ENCODE measurements at places on chromosomes 6 and 20.

GRCh38 chr6:143950875-143951274, 57.2 kb downstream of the PLAGL1 start:
- DNase-seq = no peak

DNA sequence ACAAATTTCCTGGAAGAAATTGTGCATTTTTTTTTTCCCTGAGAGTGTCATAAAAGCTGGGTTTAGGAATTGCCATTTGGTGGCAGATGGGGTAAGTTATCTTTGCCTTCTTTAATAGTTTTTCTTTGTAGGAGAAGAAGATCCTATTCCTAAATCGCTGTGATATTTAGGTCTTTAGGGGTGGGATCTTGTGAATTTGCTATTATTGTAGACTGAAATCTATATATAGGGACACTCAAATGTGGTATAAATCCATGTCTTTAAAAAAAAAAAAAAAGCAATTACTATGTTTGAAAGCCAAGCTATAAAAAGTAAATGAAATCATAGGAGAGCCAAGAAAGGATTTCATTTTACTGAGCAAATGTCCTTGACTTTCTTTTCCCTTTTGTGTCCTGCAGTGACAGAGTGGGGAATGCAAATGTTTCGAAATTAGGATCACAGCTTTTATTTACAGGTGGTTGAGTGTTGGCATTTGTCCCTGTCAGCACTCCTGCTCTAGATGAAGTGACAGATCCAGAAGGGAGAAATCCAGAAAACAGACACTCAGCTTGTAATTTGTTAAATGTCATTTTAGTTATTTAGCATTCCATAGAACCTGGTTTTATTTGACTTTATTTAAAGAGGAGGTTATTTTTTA, 29.4 kb downstream of the TIAM2 start:
- no peak for DNase-seq

- DNase-seq = no peak
Observed at GRCh38 chr6:139152892-139153271, 18.0 kb downstream of the HECA start.

- DNase-seq = no peak
Observed at GRCh38 chr20:61292821-61293612, 41.0 kb downstream of the CDH4 start.

DNA sequence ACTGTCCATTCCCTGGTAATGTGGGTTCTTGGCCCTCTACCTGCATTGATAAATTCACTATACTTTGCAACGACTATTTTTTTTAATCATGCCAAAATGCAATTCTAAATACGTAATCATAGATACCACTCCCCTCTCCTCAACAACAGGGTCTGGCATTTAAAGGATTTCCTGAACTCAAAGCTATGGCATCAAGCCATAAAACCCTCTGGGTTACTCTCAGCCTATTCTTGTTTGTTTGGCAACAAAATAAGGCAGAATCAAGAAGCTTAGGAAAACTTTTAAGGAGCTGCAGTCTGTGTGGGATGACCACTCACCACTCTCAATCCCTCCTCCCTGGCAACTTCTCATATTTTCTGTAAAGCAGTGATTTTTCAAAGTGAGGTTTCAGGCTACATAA, 669.9 kb upstream of the ID4 start:
- no peak for DNase-seq

DNA sequence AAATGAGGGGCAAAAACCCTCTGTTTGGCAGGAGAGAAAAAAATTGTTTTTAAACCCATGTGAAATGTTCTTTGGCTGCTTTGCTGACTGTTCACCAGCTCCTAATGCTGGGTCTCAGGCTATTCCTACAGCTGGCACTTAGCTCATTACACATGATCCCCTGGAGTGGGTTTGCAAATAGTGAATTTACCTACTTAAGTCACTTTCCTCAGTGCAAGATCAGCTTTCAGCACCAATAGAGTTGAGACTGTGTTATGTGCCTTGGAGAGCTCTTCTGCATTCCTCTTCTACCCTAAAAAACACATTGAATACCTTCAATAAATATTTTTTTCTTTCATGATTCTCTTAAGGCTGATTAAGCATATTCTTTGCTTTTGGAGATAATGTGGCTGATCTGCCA, 58.4 kb upstream of the PRDM1 start:
- no peak for DNase-seq

GRCh38 chr6:154950979-154951344, 44.2 kb upstream of the TIAM2 start:
- no peak for DNase-seq

DNA sequence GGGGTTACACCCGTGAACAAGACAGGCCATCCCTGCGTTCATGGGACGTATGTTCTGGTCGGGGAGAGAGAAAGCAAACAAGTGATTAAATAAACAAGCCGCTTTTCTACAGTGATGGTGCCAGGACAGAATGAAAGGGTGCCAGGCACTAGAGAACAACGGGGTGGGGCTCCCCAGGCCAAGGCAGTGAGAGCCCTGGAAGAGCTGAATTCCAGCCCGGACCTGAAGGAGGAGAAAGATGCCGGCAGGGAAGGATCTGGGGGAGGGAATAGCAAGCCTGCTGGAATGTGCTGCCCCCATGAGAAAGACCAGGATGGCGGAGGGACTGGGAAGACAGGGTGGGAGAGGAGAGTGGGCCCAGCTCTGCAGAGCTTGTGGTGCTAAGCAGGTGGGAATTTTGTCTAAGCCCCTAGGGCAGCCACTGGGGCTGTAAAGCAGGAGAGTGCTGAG, 7.5 kb downstream of the SNAI1 start:
- DNase-seq = no peak

DNA sequence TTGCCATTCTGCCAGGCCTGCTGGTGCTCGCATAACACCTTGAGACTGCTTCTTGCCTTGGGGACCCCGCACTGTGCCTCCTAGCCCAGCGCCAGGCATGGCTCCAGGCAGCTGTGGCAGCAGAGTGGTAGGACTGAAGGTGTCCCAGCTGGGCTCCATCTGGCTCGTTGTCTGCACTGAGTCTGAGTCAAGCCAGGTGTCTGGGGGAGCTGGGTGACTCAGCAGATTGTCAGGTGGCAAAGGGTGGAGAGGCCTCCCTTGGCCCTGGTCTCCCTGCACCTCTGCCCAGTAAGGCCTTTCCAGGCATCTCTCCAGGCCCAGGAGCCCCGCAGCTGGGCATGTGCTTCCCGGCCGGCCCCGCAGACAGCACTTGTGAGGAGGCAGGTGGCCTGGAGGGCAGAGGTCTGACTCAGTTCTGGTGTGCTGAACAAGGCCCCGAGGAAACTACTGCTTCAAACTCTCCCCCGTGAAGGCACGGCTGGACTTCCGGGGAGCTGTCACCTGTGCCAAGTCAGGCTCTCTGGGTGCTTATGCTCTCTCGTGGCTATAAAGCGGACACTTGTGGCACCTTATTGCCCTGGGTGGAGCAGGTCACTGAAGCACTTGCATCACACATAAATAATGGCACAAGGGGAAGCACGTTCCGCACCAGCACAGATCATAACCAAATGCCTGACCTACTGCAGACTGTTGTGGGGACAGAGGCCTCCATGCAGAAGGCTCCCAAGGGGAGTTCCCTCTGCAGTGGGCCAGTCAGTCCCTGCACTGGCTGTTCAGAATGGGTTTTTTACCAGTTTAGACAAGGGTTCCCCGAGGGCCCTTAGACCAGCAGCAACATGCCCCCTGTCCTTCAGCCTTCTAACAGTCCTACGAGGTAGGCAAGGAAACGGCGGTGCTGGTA, 27.5 kb downstream of the FOXC1 start:
- no peak for DNase-seq

- no peak for DNase-seq
Observed at GRCh38 chr6:137282254-137282653, 63.1 kb upstream of the IFNGR1 start.

- DNase-seq = no peak
Observed at GRCh38 chr6:111757342-111757741, 115.9 kb downstream of the FYN start.

DNA sequence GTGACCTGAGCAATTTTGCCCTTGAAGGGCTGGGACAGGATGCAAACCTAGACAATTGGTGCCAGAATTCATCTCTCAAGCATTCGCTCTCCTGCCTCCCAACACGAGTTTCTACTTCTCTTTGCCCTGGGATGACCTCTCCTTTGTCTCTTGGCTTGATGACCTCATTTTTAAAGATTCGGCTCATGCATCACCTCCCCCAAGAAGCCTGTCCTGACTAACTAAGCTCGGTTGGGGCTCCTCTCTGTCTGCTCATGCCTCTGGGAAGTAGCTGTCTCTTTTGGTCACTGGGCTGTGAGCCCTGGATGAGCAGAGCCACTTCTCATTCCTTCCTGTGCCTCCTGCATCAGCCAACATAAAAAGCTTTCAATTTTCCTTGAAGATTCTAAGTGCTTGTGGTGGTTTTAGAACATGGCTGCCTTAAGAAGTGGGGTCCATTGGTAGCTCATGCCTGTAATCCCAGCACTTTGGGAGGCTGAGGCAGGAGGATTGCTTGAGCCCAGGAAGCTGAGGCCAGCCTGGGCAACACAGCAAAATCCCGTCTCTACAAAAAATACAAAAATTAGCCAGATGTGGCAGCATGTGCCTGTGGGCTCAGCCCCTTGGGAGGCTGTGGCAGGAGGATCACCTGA, 11.1 kb upstream of the TCF15 start:
- no peak for DNase-seq

GRCh38 chr6:159594106-159594749, 98.8 kb downstream of the SOD2 start:
- no peak for DNase-seq

DNA sequence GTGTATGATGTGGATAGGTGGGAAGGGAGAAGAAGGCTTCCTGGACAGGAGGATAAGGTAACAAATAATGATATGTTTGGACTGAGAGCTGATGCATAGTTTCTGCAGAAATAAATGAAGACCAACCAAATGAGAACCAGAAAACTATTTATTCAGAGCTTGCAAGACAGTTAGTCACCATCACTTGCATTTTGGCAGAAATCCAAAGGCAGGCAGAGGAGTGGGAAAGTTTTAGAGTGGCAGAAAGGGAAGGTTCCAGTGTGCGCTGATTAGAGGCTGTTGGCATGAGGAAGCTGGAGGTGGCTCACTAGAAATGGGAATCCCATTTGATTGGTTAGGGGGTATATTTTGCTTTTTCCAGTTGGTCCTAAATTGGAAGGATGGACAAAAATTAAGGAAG, 13.0 kb upstream of the F13A1 start:
- no peak for DNase-seq

DNA sequence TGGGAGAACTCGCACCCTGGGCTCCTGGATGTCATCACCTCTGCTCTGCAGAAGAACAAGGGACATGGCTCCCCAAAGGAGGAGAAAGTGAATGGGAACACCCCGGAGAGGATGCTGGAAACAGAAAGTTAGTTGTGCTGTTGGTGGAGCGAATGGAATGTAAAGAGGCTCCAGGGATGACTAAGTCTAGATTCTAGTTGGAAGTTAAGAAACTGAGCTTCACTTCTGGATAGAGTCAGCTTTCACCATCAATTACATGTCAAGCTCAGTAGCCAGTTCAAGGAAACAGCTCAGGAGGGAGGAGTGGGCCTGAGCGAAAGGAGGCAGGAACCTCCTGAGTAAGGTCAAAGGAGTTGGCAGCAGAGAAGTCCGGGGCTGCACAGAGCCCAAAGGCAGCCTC, 132.1 kb upstream of the ARID1B start:
- DNase-seq = no peak

DNA sequence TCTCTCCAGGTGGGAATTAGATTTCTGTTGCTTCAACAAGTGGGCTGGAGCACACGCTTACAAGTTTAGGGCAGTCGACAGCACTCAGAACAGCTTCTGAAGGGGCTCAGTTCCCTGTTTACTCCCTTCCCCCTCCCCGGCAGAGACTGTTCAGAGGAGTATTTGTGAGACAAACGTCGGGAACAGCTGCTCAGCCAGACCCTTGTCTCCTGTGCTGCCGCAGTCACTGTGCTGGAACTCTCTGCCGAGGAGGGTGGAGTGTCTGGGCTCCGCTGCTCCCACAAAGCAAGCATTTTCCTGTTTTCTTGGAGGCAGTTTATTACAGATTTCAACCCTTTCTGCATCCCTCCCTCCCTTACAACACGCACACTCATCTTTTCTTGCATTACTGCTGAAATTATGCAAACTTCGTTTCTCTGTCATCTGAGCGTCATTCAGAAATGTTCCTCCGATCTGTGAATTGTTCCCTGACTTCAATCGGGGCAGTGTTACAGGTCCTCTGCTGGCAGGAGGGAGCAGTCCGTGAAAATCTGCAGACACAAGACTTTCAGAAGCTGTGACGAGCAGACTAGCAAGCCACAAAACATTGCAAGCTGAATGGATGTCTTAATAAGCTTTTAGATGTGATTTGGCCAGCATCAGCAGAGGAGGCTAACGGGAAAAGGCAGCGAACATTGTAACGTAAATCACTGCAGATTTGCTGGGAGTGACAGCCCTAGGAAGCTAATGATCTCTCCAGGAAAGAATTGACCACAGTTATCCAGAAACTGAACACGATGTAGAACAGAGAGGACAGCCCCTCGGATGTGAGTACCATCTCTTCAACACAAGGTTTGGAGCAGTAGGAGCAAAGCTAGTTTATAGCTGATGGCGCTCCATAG, 76.2 kb downstream of the LYRM2 start:
- DNase-seq = no peak

- no peak for DNase-seq
Observed at GRCh38 chr20:1376007-1376406, 16.8 kb downstream of the FKBP1A start.

GRCh38 chr6:3442431-3443220, 14.2 kb downstream of the SLC22A23 start:
- DNase-seq = no peak

- peak; percentile 87 for DNase-seq
Observed at GRCh38 chr6:31087494-31088089, 24.8 kb downstream of the C6orf15 start.

GRCh38 chr6:164085091-164086075, 670.9 kb downstream of the QKI start:
- DNase-seq = no peak

GRCh38 chr20:1301031-1301529, 27.9 kb downstream of the SDCBP2 start:
- no peak for DNase-seq

GRCh38 chr6:144347448-144347759, 62.3 kb downstream of the UTRN start:
- no peak for DNase-seq

GRCh38 chr20:52268184-52268749, 76.7 kb upstream of the ZFP64 start:
- DNase-seq = no peak

- no peak for DNase-seq
Observed at GRCh38 chr20:48422242-48422960, 405.4 kb downstream of the PREX1 start.

- DNase-seq = no peak
Observed at GRCh38 chr6:102717737-102718456, 1324.4 kb downstream of the GRIK2 start.

GRCh38 chr6:10409233-10409721, 5.6 kb downstream of the TFAP2A start:
- no peak for DNase-seq

DNA sequence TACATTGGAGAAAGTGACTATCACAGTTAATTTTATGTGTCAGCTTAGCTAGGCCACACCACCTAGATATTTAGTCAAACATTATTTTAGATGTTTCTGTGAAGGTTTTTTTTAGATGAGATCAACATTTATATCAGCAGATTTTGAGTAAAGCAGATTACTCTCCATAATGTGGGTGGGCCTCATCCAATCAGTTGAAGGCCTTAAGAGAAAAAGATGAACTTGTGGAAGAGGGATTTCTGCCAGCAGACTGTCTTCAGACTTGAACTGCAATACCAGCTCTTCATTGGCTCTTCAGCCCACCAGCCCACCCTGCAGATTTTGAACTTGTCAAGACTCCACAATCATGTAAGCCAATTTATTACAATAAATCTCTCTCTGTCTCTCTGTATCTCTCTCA, 25.1 kb upstream of the FBXO30 start:
- DNase-seq = no peak

GRCh38 chr20:11776687-11777086, 141.0 kb upstream of the BTBD3 start:
- no peak for DNase-seq

GRCh38 chr6:66396549-66396948, 689.5 kb upstream of the EYS start:
- DNase-seq = no peak

All from ovary (tissue), 10 donors.